ENCODE measurements at places on chromosomes 12 and 14.

GRCh38 chr14:59132796-59133494 lies 55.5 kb upstream of the DAAM1 start:
- peak; percentile 20 for DNase-seq

- DNase-seq = no peak
Measured at GRCh38 chr12:108218921-108219320, 89.8 kb downstream of the WSCD2 start.

DNA sequence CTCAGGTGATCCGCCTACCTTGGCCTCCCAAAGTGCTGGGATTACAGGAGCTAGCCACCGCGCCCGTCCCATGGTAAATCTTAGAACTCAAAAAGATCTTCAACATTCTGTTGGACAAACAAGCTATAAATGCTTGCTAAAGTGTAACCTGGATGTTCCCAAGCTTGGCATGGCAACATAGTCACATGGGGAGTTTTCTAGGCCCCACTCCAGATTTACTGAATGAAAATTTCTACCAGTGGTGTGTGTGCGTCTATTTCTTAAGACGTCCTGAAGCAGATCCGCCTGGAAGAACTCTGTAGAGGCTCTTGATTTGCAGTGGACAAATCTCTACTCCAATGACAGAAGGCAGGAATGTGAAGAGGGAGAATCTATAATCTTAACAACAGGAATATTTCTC lies 59.9 kb downstream of the ZFYVE21 start:
- no peak for DNase-seq

DNA sequence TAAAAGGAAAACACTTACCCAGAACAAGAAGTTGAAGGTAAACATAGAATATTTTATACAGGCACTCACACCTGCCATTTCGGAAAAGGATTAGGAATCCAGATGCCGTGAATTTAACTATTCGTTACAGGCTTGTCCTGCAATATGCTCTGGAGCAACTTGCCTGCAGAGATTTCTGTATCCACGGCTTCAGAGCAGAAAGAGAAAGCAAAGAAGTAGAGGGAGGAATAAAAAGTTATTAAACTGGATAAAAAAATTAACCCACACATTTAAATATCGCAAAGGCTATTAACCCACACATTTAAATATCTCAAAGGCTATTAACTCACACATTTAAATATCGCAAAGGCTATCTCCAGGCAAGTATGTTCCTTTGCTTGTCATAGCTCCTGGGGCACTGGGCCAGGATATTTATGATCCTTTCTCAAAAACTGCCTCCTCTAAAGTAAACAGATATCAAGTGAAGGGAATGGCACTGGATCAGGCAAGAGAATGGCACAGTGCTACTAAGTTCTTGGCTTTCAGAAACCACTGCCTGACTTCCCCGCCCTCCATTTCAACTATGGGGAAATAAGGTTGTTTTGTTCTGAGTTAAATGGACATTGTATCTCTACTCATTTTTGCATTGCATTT lies at the start of gene TSPAN8:
Gene TSPAN8 (minus strand): TSS at position 399 of the 633 bp plus-strand sequence. CDS start 321 bp downstream, at position 78.
- DNase-seq = no peak

DNA sequence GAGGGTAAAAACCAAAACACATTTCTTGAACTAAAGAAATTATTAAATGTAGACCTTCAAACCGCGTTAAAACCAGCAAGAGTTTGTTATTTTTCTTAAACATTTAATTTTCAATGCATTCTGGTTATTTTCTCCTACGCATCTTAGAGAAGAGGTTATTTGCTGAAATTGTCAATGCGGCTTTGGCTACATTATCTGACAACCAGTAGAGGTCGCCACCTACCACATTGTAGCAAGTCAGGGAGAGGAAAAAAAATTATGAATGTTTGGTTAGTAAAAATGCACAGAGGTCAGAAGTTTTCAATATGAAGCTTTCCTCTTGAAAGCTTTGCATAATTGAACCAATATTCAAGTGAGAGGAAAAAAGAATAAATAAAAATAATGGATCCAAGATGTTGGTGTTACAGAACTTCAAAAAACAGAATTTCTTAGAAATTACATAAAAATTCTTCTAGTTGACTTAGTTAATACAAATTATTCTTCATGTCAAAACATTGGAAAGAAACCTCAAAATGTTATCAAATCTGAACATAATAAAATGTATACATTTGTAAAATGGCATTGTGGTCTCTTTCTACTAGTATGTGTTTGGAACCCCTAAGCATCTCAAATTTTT lies 159.4 kb upstream of the TMTC2 start:
- peak; percentile 61 for DNase-seq

DNA sequence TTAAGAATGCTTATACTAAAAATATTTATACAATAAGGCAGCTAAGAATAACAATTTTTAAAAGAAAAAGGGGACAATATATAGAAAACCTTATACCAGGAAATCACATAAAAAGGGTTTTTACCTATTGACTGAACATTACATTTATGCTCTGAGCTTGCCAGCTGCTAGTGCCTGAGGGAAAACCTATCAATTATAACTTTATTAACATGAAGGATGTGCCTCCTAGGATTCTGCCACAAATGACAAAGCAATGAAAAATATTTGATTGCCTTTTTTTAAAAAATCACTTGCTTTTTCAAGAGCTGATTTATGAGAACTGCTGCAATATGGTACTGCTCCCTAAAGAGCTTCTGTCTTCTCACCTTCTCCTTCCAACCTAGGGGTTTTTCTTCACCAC lies 185.7 kb downstream of the RIMBP2 start:
- DNase-seq = no peak

DNA sequence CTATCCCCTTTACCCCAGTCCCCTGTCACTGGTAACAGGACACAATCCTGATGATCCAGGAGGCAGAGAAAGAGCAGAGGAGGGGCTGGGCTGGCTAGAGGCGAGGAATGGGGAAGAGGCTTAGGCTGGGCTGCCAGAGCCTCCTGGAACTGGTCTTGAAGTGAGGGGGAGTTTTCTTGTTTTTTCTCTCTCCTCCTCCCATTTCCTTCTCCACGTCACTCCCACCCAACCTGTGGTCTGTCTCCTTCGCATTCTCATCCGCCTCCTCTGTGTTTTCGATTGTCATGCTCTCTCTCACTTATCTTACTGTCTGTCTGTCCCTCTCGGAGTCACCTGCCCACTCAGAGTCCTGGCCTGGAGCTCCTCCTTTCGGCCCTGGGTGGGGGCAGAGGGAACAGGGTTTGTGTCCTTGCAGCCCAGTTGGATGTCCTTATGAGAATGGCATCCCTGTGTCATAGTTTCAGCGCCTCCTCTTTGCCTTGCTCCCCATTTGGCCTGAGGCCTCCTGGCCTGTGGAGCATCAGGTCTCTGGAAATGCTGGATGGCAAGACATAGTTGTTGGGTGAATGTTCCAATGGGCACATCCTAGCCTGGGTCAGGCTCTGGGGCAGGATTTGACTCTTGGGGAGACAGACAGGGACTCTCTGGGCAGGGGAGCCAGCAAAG lies 3.4 kb upstream of the KRT80 start:
- peak; percentile 92 for DNase-seq

DNA sequence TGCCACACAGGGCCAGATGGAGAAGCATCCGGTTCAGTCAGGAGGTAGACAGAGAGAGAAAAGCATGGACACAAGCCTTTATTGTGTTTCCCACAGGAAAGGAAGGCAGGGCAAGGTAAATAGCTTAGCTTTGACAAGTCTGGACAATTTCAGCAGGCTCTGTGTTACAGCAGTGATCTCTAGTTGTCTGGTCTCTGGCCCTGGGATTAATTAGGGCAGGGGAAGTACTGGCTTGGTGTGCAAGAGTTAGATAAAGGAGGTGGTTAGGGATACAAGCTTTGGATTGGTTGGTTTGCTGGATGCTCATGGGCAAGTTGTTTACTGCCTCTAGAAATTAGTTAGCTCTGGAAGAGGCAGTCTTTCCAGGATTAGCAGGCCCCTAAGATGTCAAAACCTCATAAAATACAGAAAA lies 15.1 kb upstream of the NGDN start:
- no peak for DNase-seq

- peak; percentile 49 for DNase-seq
Measured at GRCh38 chr14:23158779-23159178, 24.7 kb downstream of the SLC7A8 start.
